ENCODE measurements at places on chromosomes 6 and 20.

DNA sequence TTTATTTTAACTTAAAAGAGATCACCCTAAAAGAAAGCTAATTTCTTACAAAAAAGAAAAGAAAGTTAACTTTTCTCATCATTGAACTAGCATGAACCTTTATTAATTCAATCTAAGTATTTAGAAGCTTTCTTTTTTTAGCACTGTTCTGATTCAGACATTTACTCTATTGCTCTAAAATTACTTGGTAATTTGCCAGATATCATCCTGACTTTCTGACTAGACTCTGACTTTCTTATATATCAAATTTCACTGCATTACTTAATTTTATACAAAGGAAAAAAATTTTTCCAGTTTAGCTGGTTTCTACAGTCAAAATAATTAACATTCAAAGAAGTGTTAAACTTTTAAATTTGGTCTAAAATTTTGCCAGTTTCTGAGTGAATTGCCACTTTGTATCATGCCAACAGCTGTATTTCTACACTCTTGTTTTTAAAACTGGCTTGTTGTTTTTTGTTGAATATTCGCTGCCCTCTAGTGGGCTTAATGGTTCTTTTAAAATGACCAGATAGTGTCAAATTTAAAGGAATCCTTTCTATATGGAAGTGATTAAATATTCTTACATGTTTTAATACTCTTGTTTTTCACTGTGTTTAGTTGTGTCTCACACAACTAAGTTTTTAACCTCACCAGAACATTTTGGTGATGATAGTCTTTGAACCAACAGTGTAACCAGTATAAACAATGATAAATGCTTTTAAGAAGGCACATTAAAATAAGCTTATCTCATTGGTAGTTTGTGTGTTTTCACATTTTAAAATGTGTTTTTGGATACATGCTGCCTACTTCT is 102.0 kb downstream of the POPDC3 start:
- DNase-seq: peak; percentile 29

- no peak for DNase-seq
These were observed 12.0 kb upstream of the IRF4 start for GRCh38 chr6:379410-380181.

DNA sequence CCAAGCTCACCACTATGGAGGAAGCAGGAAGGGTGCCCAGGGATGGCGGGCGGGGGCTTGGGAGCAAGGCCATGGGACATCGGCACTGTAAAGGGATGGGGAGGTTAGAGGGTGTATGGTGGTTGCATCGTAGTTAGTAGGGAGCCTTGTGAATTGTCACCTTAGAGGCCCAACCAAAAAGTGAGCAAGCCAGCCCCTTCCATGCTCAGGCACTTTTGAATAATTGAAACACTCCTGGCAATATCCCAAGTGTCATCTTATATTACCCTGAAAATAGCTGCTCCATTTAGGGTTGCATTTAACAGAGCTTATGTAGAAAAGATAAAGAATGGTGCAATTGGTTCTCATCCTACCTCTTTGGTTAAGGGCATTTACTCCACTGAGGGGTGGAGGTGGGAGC is 169.2 kb downstream of the SAMD5 start:
- DNase-seq: peak; percentile 1

- DNase-seq: no peak
These were observed 90.3 kb downstream of the VEGFA start for GRCh38 chr6:43860285-43860684.

DNA sequence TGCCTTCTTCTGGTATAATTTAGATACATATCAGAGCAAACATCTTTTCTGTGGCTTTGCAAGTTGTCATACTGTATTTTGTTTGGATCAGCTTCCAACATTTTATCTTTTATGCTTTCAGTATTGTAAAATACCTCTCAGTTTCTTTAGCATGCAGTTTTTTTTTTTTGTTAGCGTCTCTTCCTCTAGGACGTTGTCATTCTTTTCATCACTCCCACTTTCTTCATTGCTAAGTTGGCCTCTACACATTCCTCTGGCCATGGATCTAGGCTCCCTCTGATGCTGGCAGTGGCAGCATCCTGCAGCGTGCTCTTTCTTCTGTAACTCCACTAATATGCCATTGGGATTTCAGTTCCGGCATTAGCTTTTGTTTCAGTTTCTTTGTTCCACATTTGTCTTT is 21.7 kb downstream of the RPRD1B start:
- DNase-seq: no peak

GRCh38 chr20:362271-363254 is 15.7 kb downstream of the NRSN2 start:
- peak; percentile 73 for DNase-seq

DNA sequence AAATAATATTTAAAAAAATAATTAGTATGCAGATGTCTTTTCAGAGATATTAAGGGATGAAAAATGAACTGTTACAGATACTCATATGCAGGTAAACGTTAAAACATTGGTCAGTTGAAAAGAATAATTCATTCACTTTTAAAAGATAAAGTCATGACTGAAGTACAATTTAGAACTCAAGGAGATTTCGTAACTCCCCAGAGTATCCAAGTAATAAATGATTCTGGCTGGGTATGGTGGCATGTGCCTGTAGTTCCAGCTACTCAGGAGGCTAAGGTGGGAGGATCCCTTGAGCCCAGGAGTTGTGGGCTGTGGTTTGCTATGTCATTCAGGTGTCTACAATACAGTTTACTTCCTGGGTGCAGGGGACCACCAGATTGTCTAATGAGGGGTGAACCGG is 122.3 kb upstream of the TMEM181 start:
- no peak for DNase-seq

DNA sequence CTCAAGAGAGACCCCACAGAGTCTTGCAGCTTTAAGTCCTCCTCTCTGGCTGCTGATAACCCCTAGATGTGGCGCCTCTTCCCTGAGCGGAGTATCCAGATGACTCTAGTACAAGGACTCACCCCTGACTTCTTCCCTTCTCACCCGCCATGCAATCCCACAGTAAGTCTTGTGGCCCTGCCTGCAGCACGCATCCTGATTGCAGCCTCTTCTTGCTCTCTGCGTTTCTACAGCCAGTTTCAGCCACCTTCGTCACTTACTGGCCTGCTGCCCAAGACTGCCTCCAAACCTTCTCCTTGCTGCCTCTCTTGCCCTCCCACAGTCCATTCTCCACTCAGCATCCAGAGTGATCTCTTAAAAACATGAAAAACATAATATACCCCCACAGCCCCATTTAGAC is 2.4 kb upstream of the RPP40 start:
- no peak for DNase-seq

DNA sequence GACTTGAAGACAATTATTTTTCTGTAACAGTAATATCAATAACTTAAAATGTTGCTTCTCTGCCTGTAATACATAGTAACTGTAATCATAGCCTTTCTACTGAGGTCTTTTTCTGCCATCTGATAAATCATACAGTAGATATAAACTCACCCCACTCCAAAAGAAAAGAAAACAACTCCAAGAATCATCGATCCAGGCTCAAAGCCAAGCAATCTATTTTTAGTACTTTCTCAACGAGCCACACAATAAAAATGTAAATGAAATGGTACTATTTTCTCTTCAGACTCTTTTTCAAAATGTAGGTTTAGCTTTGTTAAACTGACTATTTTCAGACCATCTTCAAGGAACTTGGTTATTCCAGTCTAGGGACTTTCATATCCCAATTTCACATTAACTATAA is 493.3 kb downstream of the ADGRB3 start:
- DNase-seq: no peak

- DNase-seq: peak; percentile 71
These were observed 44.0 kb upstream of the ZBTB24 start for GRCh38 chr6:109526905-109527628.

DNA sequence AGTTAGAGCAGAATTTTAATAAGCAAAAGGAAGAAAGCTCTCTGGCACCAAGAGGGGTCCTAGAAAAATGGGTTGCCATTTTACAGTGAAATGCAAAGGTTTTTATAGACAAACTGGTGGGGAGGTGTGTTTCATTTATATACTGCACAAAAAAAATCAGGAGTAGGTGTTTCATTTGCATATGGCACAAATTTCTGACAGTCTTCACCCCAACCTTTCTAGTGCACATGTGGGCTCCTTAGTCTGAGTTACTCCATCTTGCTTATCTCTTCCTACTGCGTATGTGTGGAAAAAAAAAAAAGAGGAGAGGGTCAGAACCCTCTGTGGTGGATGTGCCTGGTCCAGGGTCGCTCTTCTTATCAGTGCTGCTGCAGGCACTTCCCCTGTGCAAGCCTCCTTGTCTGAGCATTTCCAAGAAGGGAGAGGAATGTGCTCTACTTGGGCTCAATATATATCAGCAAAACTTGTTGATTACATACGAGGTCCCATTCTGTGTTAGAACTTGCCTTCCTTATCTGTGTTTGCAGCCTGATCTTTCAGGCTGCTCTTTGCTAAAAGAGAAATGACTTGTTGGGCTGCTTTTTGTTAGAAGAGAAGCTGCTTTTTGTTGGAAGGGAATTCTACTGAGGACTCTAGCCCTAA is 59.0 kb upstream of the MRAP2 start:
- no peak for DNase-seq

GRCh38 chr6:35360349-35361138 is 18.2 kb downstream of the PPARD start:
- no peak for DNase-seq

DNA sequence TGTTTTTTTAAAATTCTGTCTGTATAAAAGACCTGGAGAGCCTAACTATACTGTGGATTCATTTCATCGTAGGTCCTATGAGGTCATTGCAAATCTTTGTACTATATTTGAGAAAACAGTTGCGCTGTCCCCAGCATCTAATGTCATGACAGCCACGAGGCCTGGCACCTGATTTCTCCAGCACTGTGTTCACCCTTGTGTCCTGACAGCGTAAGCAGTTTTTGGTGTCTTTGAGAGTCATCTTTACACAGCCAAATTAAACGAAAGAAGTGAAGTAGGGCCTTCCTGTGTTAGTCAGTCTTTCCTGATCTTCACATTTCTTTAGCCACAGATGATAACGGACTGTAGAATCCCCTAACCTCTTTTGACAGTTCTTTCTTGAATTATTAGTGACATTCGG is 70.6 kb upstream of the PHACTR2 start:
- no peak for DNase-seq

DNA sequence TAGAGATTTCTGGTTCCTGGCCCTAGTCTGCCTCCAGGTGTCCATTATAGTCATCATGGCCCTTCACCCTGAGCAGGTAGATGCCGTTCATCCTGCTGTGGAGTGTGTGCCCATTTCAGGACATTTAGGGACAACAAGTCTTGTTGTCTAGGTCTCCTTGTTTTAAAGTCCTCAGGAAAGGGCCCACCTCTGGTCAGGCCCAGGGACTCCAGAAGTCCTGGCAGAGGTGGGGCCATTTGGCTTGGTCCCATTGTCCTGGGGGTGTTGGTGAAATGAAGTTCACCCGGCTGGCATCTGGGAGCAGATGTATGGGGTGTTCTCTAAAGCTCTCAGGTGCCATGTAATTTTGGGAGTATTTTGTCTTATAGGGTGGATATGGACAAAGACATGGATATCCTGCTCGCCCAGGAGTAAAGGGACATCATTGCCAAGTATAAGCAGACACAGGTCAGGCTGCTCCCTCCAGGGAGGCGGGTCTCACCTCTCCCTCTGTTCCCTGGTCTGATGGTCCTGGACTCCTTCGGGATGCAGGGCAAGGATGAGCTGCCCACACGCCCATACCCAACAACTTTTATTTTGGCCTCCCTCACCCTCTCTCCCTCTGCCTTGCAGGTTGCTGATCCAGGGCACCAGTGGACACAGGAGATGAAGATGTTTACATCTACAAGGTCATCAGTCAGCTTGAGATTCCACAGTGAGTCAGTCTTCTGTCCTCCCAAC is 31.7 kb upstream of the MAS1L start:
- DNase-seq: no peak
